ENCODE measurements at places on chromosomes 1 and 21.

GRCh38 chr1:209805341-209805781 is 581 bp downstream of the IRF6 start:
- DNase-seq, result no peak

DNA sequence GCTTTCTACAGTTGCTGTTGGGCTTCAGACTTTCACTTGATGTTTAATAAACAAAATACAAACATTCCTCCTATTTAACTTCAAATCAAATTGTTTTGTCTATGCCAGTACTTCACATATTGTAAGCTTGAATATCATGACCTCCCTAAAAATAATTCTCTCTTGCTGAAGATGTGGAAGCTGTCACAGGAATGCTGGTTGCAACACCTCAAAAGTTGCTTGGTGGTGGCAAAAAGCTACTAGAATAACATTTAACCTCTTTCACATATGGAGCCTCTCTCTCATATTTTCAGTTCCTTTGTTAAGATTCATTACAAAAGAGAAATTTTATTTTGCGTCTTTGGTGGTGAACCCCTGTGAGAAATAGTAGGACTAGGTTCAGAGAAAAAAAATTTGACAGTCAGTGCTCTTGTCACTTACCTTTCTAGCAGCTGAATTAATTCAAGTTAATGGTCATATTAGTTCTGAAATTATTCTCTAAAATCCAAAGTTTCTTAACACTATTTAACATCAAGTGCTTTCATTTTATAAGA is 25.5 kb upstream of the F13B start:
- DNase-seq, result no peak

- no peak for DNase-seq
These were observed 45.6 kb upstream of the RAB4A start for GRCh38 chr1:229225331-229225782.

DNA sequence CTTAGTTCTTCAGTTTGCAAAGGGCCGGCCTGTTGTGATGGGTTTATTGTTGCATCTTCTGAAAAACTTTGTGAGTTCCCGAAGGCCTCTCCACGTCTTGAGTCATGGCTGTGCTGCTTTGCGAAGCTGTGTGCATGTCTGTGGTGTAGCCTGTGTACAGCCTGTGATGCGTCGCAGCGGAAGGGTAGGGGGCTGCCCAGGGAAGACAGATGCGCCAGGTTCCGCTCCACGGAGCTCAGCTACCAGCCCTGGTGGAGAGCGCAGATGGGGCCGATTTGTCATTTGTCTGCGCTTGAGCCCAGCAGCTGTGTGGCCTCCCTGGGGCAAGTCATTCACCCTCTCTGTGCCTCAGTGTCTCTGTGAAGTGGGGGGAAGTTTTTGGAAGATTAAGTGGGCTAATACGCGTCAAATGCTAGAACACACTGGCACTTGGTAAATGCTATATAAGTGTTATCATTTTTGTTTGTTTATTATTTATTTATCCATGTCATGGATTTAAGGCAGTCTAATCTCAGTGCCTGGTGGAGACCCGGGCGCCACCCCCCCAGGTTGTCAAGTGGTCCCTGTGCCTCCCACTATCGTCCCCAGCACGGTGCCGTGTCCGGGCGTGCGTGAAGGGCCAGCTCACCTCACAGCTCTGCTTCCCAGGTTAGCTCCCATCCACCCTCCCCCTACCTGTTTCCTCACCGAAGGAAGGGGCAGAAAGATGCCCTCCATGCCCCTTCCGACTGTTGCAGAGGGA is 8.4 kb downstream of the PDE9A start:
- no peak for DNase-seq

DNA sequence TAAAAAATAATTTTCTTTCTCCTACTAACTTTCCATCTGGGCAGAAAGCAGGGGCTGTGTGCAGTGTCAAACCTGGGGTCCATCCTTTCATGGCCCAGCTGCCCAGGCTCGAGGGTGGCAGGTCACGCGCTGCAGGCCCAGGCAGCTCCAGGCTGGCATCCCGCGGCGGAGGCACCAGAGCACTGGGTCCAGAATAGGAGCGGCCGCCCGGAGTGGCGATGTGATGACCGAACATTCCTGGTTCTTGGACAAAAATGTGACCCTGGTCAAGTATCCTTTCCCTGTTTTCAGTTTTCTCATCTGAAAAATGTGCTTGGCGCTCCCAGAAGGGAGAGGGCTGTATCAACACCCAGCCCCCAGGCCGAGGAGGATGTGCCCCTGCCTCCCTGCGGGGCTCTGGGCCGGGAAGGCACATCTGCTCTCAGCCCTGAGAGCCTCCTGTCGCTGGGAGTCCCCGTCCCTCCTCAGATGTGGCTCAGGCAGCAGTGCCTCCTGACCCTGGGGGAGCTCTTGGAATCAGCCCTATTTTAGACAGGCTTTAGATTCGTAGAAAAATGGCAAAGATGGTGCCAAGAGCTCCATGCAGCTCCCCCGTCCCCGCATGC is 29.3 kb downstream of the SLX9 start:
- no peak for DNase-seq

DNA sequence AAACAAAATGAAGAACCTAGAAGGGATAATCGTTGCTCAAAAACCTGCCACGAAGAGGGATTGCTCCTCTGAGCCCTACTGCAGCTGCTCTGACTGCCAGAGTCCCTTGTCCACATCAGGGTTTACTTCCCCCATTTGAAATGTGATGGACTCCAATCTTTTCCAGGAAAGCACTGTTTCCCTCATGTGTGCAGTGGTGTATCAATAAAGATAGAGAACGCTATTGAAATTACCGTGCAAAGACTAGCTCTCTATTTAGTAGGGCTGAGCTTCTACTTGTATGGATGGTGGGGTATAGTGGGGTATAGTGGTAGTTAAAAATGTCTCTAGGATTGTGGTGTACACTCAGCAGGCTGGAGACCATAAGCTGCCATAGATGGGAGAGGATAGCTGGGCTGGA is 3.7 kb downstream of the TMCO2 start:
- no peak for DNase-seq

DNA sequence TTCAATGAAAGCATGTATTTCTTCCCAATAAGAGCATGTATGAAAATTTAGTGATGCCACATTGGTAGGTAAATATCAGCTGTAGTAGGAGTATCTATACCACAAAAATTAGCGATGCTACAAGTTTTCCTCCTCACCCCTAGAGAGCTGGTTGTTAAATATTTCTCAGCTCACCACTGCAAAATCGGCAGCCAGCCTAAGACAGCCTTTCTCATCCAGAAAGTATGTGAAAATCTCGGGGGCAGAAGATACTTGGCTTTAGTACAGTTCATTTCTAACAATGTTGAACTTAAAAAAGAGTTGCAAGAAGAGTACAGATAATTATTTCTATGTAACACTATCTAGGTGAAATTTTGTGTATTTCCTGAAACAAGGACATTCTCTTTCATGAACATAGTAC is 235.4 kb downstream of the TPR start:
- DNase-seq, result peak; percentile 87

- DNase-seq, result no peak
These were observed 5.3 kb upstream of the DENND4B start for GRCh38 chr1:153951801-153952200.

DNA sequence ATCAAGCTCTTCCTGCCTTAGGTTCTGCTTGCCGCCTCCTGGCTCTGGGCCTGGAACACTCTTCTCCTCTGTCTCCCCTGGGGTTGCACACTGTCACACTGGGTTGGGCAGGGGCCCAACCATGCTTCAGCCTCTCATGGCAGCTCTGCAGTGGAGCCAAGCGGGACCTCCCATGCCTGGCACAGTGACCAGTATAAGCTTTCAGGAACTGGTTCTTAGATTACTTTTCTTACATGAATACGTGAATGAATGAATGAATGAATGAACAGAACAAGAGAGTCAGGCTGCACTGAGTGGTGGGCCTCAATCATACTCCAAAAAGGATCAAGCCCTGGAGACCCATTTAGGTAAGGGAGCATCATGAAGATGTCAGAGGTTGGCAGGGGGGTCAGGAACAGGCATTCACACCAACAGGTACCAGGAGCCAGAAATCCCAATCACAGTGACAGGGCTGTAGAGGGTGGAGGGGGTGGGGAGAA is 30.8 kb upstream of the TMEM125 start:
- no peak for DNase-seq

- DNase-seq, result no peak
These were observed 4.8 kb upstream of the CRYBG2 start for GRCh38 chr1:26358411-26359384.

DNA sequence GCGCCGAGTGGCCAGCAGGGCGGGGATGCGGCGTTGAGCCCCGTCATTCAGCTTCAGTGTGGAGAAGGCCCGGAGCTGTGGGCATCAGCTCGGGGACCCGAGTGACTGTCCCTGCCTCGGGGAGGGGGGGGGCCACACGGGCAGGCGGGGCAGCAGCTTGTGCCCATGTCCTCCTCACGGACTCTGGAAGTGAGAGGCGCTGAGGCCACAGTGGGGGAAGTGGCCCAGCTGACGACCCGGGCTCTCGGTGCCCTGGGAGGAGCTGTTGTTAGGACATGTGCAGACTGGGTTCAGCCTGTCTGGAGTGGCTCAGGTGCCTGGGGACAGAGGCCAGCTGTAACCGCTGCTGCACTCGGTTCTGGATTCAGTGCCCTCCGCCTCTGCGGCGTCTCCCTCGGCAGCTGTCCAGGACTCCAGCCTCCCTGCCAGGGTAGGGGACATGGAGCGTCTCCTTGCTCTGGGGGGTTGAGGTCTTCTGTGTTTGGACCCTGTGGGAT is 71.1 kb downstream of the SKI start:
- no peak for DNase-seq

DNA sequence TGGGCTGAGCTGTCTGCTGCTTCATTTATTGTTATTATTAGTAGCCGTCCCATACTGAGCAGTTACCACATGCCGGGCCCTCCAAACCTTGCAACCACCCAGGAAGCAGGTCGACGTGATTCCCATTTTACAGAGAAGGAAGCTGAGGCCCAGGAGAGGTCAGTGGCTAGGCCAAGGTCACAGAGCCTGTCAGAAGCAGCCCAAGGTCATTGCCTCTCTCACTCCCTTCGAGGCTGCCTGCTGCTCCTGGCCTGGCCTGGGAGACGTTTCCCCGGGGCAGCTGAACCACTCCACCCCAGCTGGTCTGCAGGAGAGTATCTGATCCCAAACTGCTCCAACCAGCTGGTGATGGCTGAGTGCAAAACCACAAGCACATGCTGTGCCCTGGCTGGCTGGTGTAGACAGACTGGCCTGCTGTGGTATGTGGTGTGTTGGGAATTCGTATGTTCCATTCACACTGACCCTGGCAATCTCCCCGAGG is 6.5 kb downstream of the PADI4 start:
- DNase-seq, result peak; percentile 7

DNA sequence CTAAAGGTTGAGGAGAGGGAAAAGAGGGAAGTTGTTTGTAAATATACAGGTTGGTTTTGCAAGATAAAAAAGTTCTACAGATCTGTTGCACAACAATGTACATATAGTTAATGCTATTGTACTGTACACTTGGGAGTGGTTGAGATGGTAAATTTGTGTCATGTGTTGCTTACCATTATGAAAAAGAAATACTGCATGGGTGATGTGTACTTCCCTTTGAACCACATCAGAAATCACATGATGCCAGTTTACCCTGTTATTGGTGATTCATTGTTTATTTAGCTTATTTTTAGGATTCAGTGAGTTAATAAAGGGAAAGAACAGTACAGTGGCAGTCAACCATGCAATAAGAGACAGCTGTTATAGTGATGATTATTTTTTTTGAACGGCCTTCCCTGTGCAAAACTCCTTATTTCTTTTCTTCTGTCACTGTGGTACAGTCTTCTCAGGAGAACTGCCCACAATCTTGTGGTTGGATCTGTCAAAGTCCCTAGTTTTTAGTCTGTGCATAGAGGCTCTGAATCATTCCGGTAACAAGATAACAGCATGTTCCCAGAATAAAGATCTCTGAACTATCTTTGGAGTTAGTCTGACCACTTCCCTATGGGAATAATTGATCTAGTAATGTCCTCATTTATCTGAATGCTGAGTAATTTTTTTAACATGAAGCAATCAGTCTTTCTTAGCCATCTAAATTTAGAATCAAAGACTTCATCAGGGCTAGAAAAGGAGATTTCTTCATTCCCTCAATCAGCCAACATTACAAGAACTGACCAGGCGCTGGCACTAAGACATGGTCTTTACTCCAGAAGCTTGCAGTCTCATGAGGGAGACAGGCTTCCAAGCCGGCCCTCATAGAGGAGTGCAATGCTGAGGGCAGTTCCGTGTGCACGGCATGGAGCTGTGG is 84.2 kb downstream of the SH3GLB1 start:
- DNase-seq, result peak; percentile 83

DNA sequence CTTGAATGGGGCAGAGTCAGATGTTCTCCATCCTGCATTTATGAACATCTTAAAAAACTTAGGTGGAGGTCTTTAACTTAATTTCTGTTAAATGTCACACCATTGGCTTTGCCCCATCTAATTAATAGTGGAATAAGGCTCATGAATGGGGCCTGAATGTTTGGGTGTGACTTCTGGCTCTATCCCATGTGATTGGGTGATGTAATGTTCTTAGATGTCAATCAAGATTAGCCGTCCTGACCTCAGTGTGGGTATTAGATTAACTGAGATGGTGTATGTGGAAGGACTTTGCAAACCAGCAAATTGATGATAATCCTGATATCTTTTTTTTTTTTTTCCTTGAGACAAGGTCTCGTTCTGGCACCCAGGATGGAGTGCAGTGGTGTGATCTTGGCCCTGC is 38.1 kb downstream of the C1orf21 start:
- no peak for DNase-seq

DNA sequence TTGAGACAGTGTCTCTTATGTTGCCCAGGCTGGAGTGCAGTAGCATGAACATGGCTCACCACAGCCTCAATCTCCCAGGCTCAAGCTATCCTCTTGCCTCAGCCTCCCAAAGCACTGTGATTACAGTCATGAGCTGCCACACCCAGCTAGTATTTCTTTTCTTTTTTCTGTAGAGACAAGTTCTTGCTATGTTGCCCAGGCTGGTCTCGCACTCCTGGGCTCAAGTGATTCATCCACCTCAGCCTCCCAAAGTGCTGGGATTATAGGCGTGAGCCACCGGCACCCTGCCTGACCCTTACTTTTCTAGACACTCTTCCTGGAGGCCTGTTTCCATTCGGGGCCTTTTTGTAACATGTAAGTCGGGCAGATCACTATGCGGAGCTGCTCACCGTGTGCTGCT is 30.1 kb upstream of the SRP9 start:
- DNase-seq, result peak; percentile 35

DNA sequence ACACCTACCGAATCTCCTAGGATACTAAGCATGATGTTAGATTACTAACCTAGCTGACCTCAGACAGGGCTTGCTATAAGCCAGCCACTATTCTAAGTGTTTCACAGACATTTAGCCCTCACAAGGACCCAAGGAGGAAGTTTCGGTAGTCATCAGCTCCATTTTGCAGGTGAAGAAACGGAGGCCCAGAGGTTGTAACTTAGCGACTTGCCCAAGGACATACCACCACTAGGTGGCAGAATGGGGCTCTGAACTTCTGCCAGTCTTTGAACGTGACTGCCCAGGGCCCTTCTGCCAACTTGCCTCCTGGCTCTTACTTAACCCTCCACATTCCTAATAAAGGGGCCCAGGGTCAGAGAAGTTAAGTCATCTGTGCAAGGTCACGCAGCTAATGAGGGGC is 283.5 kb downstream of the C1orf94 start:
- DNase-seq, result peak; percentile 21

Data from fibroblast of skin of scalp (primary cell).